Endothelial cell (in vitro differentiated cells): ENCODE measurements at places on chromosomes 3 and 15.

- no peak for DNase-seq
Observed at GRCh38 chr3:3902161-3902560, 102.9 kb downstream of the LRRN1 start.

DNA sequence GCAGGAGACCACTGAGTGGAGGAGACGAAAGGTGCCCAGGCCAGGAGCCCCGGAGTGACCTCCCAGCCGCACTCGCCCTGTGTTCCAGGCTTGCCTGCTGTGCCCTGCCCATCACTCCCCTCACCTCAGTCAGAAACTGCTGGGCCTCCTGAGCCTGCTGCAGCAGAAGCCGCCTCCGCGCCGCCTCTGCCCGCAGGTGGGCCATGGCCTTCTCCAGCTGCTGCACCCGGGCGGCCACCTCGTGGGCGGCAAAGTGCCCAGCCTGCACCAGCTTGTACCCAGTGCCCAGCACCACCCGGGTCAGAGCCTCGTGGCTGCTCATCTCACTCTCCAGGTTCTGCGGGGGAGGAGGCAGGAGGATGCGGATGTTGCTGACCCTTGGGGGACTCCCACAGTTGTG, 17.6 kb downstream of the PLA2G4B start:
- no peak for DNase-seq

GRCh38 chr15:31528846-31529245, 202.2 kb downstream of the KLF13 start:
- no peak for DNase-seq

DNA sequence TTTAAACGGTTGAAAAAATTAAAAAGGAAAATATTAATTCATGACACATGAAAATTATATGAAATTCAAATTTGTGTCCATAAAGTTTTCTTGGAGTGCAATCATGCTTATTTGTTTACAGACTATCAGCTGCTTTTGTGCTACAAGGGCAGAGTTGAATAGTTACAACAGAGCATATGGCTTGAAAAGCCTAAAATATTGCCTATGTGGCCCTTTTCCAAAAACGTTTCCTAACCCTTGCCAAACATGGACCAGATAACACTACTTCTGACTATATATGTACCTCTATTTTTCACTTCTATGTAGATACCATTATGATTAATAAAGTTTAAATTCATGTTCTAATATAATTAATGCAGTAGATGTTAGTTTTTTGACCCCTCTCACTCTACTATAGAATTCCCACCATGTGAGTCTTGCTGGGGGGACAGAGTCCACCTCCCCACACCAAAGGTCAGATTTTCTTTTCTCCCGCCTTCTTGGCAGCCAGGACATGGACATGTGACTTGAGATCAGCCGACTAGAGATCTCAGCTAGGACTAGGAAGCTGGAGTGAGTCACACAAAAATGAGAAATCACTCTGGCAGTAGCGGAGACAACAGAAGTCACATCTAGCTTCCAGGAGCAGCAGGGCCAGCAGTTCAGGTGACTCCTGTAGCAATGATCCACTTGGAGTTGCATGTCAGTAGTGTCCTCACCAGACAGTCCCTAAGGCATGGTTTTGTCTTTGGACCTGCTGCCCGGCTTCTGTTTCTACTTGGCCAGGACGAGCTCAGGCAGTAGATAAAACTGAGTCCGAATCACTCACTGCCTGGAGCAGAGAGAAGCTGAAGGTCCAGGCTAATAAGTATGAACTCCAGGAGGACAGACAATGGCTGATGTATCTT, 22.4 kb downstream of the CIAO2A start:
- DNase-seq, result no peak

- DNase-seq, result no peak
Observed at GRCh38 chr3:13080591-13080990, 7.4 kb upstream of the IQSEC1 start.

- DNase-seq, result peak; percentile 85
Observed at GRCh38 chr15:88897456-88898194, 2.3 kb upstream of the HAPLN3 start.

DNA sequence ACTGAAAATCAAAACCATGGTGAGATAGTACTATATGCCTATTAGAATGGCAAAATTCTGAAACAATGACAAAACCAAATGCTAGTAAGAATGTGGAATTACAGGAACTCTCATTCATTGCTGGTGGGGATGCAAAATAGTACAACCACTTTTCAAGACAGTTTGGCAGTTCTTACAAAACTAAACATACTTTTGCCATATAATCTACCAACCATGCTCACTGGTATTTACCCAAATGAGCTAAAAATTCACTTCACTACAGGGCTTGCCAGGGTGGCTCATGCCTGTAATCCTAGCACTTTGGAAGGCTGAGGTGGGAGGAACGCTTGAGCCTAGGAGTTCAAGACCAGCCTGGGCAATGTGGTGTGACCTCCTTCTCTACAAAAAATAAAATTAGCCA, 40.0 kb downstream of the MYO9A start:
- no peak for DNase-seq

GRCh38 chr15:28252831-28253230, 69.1 kb downstream of the HERC2 start:
- no peak for DNase-seq

GRCh38 chr3:160616716-160617115, 51.3 kb upstream of the KPNA4 start:
- DNase-seq, result no peak

GRCh38 chr15:33393546-33393945, 82.8 kb downstream of the RYR3 start:
- DNase-seq, result no peak

DNA sequence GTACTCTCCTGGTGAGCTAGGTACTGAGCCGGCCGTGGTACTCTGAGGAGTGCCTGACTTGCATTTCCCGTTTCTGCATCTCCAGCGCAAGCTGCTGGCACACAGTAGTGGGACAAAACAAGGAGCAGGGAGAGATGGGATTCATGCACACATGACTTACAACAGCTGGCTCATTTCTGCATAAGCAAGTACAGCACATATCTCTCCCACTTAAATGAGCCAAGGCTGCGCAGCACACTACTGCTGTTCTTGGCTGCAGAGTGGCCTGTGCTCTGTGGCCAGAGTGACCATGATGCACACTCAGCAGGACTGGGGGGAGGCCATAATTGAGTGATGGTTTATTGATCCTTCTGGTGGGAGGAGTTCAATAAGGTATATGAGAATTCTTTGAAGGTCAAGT, 59.2 kb upstream of the ABHD17C start:
- DNase-seq, result no peak

DNA sequence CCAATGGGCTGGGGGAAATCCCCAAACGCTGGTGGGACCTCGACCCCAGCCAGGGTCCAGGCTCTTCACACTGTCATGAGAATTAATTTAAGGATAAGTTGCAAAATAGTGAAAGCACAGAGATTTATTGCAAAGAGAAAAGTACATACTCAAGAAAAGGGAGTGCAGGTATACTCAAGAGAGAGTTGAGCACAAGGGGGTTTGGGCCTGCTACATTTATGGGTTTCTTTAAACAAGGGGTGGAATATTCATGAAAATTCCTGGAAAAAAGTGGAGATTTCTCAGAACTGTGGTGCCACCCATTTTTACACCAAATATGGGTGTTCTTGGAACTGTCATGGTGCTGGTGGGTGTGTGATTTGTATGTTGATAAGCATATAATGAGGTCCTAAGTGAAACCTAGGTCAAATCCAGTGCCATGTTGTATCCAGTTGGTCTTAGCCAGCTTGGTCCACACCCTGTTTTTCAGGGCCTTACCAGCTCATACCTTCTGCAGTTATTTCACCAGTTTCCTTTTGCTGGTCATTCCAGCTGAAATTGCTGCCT, 32.6 kb upstream of the NEO1 start:
- DNase-seq, result no peak

- no peak for DNase-seq
Observed at GRCh38 chr3:107969994-107970819, 120.6 kb downstream of the CD47 start.

DNA sequence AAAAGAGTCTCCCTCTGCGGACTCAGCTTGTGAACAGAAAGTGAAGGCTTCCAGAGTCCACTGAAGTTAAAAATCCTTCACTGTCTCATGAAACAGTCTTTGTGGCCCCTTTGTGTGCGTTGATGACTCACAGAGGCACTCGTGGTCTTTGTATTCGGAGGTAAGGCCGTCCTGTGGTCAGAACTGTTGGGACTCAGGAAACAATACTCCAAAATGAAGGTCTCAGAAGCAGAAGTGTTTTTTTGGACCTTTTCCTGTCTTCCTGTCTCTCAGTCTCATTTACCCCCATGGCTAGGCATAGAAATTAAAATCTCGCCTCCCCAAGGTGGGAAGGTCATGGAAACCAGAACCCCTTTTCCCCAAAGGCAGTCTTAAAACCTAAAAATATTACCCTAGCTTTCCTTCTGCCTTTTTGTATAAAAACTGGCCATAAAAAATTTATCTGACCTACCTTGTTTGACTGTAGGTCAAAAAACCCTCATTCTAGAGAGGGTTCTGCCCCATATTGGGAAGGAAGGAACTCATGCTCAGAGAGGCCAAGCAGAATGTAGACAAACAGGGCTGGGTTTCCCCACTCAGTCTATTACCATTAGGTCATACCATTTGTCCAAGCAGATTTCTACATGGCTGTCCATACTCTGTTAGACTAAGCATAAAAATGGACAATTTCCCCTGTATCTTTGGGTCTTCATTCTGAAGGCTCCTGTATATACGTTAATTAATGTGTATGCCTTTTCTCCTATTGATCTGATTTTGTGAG, 19.1 kb upstream of the EPB42 start:
- DNase-seq, result no peak

- DNase-seq, result peak; percentile 77
Observed at GRCh38 chr3:126134219-126134975, 46.0 kb downstream of the ALDH1L1 start.

DNA sequence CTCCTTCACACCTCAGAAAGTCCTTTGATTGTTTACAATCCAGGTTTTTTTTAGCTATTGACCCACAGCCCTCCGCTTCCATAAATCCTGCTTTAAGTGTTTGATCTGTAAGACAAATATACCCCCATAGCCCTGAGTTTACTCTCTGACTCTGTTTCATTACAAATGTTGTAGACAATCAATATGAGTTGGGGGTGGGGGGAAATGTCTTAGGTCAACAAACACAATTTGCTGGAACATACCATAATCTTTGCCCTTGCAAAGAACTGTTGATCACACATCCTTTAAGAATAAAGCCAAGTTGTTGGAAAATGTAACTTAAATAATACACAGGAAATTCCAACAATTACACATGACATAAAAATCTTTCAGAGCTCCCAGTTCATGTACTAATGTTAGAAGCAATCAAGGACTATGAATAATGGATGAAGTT, 301.8 kb upstream of the SEMA6D start:
- no peak for DNase-seq

DNA sequence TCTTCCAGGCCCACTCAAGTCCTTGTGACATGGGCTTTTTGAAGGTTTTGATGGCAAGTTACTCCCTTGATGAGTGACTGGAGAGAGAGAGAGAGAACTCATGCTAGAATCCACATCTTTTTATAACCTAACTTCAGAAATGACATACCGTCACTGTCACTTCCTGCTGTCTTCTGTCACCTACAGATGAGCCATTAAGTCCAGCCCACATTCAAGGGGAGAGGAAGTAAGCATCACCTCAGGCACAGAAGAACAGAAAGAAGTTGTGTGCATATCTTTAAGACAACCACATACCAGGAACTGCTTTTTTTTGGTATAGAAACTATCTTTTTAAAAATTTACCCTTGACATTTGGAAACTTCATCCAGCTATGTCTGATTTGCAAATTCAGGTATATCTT, 16.6 kb upstream of the TXNRD3 start:
- no peak for DNase-seq

- no peak for DNase-seq
Observed at GRCh38 chr15:43974852-43975251, 148.1 kb downstream of the WDR76 start.

DNA sequence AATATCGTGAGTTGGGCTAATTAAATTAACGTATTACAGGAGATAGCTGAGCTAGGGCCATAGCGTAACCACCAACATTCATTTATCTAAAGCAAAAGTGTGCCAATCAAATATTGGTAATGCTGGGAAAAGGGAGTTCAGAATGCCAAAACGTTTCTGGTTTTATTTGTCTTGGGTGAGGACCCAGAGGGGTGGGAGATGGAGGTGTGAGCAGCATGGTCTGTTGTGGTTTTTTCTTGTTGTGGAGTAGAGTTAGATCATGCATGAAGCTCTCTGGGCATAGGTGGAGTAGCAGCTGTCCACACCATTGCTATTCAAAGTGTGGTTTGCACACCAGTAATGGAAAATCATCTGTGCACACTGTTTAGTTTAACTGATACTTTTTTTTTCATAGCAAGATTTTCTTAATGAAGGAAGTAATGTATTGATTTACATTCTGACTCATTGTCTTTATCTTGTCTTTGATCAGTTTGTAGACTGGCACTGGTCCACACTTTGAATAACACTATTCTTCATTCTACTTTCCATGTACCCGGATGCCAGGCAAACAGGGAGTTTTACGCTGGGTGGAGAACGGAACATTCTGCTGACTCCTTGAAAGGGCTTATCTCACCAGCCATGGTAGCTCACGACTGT, 50.8 kb upstream of the CRTC3 start:
- DNase-seq, result no peak

DNA sequence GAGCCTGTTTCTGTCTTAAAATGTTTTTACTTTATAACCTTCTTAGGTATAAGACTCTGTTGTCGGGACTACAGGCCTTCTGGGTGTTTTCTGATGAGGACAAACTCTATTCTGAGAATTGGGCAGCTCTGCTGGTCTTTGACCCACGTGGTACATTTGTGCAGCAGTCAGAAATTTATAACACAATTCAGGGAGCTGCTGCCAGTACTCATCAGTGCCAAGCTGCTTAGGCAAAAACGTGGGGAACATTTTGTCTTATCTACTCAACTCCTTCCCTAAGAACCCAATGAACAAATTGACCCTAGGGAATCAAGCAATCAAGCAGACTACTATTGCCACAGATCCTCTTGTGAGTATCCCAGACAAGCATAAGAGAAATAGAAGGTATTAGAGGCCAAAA, 180.7 kb upstream of the PDZRN3 start:
- DNase-seq, result no peak

DNA sequence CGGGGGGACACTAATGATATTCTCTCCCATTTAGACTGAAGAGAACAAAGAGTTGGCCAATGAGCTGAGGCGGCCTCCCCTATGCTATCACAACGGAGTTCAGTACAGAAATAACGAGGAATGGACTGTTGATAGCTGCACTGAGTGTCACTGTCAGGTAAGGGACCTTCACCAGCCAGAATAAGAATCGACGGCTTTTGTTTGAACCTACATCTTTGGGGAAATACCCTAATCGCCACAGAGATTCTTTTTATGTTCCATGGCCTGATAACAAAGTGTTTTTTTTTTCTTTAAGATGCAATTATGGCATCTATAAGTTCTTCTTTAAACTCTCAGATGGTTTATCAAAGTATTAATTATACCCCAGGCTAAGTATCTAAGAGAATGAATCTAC, 3.4 kb downstream of the THBS1 start:
- no peak for DNase-seq

GRCh38 chr3:45165497-45166283, 19.5 kb upstream of the CDCP1 start:
- DNase-seq, result no peak
